ENCODE measurements at places on chromosomes 2 and 18.

- no peak for DNase-seq
These were observed 742 bp upstream of the MYO5B start for GRCh38 chr18:50195689-50196088.

- no peak for DNase-seq
These were observed 171.4 kb downstream of the SETBP1 start for GRCh38 chr18:44851856-44852621.

- peak; percentile 19 for DNase-seq
These were observed 1.4 kb upstream of the MBP start for GRCh38 chr18:77133835-77134496.

GRCh38 chr2:88036606-88037005 is 19.0 kb downstream of the KRCC1 start:
- DNase-seq: no peak

DNA sequence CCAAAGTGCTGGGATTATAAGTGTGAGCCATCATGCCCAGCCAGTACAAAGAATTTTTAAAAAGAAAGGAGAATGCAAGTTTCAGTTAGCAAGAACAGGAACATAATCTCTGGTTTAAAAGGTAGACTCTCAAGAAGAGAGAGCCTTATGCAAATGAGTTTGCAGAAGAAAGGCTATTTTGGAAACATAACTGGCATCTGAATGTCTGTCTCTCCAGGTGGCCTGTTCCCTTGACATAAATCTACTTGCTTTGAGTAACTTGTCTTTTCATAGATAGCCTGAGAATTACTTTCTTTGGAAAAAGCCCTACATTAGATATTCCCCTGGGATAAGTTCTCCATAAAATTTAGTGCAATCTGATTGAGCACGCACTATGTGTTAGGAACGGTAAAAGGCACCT is 109.6 kb downstream of the ICOS start:
- no peak for DNase-seq

GRCh38 chr2:119431976-119432850 is 559 bp downstream of the TMEM37 start:
- DNase-seq: no peak

DNA sequence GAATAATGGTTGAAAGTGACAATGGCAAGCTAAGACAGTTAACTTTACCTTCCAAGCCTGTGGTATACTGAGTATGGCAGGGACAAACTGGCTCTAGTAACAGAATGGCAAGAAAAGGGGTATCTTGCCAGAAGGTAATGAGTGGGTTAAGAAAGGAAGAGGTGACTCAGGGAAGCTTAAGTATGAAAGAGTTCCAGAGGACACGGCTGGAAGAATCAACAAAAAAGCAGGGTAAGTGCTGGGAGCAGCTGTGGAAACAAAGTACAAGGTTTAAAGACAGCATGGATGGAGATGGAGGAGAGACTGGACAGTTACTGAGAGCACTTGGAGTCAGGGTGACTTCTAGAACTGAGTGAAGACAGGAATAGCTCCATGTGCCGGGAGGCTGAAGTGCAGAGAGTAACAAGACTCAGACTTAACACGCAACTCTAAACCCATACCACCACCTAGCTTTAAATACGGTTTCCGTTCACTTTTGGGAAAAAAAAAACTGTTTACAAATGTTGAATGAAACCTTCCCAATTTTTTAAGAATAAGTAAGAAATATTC is 69.0 kb downstream of the REV1 start:
- DNase-seq: no peak

- peak; percentile 55 for DNase-seq
These were observed 30.8 kb upstream of the ZNF396 start for GRCh38 chr18:35407871-35408481.

DNA sequence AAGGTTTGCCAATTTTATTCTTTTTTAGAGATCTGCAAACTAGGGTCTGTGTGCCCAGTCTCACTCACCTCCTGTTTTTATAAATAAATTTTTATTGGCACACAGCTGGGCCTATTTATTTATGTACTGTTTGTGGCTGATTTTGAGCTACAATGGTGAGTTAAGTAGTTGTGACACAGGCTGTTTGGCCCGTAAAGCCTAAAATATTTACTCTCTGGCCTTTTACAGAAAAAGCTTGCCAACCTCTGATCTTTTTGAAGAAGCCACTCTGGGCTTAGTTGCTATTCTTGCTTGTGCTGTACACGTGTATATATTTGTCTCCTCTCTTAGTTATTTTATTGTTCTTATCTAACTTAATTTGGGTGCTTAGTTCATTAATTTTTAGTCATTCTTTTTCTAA is 14.5 kb downstream of the NAB1 start:
- DNase-seq: no peak

- no peak for DNase-seq
These were observed 17.2 kb upstream of the NMI start for GRCh38 chr2:151306621-151307020.

GRCh38 chr2:10228611-10229365 is 73.9 kb upstream of the HPCAL1 start:
- no peak for DNase-seq

GRCh38 chr2:219277703-219278654 is 1.2 kb upstream of the DNAJB2 start:
- DNase-seq: peak; percentile 66

GRCh38 chr18:36960038-36960437 is 131.1 kb downstream of the KIAA1328 start:
- DNase-seq: no peak

- no peak for DNase-seq
These were observed 49.3 kb downstream of the CIB4 start for GRCh38 chr2:26591619-26592505.

All from CD4-positive, alpha-beta T cell treated with Interleukin-6 at 100 ng/mL for 8 hours (primary cell).